ENCODE measurements at places on chromosomes 2 and 18. TPM values are rescaled to one million over a fixed set of nuclear protein-coding genes. Genes with fewer than 3 reads are reported as not detected.

The TXNDC2 gene
- total RNA-seq, result not detected

The TUBA4B gene
- not detected for total RNA-seq

The GAL3ST2 gene
- total RNA-seq, result not detected

The CFAP65 gene
- not detected for total RNA-seq

The SALL3 gene
- 0.44 TPM for total RNA-seq

The GALNT5 gene
- total RNA-seq, result 11.3 TPM

The TNS1 gene
- 82.9 TPM for total RNA-seq

The ACMSD gene
- total RNA-seq, result not detected
